ENCODE measurements at places on chromosomes 13 and 19.

GRCh38 chr19:14686411-14686810 is 3.4 kb upstream of the ZNF333 start:
- peak; percentile 44 for DNase-seq

- DNase-seq = no peak
These were observed 67.3 kb downstream of the SLC15A1 start for GRCh38 chr13:98685146-98685545.

DNA sequence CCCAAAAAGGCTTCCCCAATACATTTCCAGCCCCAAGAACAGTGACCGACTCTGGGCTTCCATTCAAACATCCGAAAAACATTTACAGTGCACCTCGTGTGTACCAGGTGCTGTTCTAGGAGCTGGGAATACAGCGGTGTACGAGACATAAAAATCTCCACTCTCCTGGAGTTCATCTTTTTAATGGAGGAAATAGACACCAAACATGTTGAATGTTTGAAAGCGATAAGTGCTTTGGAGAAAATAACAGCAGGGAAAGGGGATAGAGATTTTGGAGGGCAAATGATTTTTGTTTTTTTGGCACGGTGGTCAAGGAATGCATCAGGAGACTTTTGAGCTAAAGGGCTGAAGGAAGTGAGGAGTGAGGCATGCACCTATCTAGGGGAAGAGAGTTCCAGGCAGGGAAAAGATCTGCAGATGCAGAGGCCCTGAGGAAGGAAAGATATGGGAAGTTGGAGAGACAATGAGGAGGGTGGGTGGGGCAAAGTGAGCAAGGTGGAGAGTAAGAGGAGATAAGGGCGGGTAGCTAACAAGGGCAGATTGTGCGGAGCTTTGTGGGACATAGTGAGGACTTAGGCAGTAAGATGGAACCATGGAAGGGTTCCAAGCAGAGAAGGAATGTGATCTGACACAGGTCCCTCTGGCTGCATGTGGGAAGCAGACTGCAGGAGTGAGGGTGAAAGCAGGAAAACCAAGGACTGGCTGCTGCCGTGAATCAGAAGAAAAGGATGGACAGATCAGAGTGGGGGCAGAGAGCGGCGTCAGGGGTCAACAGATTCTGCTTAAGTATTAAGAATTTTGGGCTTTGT is 703 bp upstream of the FBL start:
- no peak for DNase-seq

- DNase-seq = no peak
These were observed 175.8 kb downstream of the TDRD3 start for GRCh38 chr13:60572855-60573254.

DNA sequence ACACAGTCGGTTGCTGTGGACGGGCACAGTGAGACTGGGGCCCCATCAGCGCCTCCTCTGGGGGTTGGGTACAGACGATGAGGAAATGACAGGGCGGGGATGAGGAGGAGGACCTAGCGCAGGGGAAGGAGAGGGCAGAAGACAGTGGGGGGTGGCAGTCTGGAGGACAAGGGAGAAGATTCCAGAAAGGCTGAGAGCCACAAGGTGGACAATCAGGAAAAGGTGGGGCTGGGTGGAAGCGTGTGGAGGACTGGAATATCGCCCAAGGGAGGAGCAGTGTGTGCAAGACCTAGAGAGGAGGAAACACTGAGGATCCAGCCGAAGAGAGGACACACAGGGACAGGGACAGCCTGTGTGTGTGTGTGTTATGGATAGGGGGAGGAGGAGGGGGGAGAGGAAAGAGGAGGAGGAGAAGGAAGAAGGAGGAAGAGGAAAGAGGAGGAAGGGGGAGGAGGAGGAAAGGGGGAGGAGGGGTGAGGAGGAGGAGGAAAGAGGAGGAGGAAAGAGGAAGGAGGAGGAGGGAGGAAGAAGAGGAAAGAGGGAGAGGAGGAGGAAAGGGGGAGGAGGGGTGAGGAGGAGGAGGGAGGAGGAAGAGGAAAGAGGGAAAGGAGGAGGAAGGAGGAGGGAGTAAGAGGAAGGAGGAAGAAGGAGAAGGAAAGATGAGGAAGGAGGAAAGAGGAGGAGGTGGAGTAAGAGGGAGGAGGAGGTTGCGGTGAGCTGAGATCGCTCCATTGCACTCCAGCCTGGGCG is 15.8 kb upstream of the GARIN5A start:
- DNase-seq = no peak

GRCh38 chr13:51781246-51782022 is 22.5 kb downstream of the DHRS12 start:
- no peak for DNase-seq

- DNase-seq = no peak
These were observed 16.9 kb downstream of the GADD45B start for GRCh38 chr19:2492870-2493269.

GRCh38 chr13:101626925-101627555 is 174.6 kb downstream of the ITGBL1 start:
- peak; percentile 9 for DNase-seq

GRCh38 chr13:32590266-32590665 is 4.0 kb downstream of the PDS5B start:
- no peak for DNase-seq

GRCh38 chr13:99797691-99798090 is 173.9 kb downstream of the ZIC5 start:
- no peak for DNase-seq

DNA sequence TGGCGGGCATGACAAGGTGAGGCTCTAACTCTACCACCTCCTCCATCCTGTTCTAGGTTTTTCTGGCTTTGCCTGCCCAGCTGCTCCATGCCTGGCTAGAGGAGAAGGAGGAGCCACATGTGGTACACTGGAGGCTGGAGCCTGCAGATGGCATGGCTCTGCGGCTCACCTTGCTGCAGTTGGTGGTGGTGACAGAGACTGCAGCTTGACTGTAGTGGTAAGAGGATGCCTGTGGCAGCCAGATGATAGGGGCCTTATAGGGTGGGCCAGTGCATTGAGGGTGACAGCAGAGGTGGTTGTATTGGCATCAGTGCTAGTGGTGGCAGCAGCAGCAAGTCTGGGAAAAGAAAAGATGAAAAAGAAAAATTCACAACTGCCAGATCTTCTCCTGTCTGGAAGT is 146.2 kb downstream of the TNFRSF19 start:
- DNase-seq = no peak

GRCh38 chr13:109990296-109990695 is 203.9 kb upstream of the IRS2 start:
- DNase-seq = no peak

DNA sequence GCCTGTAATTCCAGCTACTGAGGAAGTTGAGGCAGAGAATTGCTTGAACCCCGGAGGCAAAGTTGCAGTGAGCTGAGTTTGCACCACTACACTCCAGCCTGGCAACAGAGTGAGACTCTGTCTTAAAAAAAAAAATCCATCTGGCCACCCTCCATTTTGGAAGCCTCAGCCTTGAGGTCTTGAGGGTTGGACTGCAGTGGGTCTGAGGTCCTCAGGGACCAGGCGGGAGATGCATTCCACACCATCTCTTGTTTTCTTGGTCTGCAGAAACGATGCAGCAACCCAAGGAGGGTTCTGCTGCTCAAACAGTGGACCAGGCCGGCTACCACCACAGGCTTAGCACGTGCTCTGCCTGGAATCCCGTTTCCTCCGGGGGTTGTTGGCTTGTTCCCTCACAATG is 299.3 kb downstream of the FGF9 start:
- no peak for DNase-seq

- no peak for DNase-seq
These were observed 7.1 kb downstream of the MATK start for GRCh38 chr19:3778899-3779723.

- peak; percentile 31 for DNase-seq
These were observed 3.6 kb upstream of the REXO1 start for GRCh38 chr19:1851654-1852580.

DNA sequence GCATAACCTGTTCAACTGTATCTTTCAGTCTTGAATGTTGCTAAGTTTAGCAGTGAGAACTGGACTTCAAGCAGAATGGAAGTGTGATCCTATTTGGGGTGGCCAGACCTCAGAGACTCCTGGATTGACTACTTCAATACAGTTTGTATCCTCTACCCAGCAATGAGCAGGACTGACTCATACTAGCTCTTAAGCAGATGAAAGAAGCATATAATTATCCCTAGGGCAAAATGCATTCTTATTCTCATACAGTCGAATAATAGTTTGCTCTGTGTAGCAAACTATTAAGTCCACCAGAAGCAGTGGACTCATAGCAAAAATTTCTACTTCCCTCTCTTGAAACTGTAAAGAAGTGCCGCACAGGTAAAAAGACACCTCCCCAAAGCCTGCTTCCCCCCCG is 46.4 kb upstream of the FAM216B start:
- no peak for DNase-seq

DNA sequence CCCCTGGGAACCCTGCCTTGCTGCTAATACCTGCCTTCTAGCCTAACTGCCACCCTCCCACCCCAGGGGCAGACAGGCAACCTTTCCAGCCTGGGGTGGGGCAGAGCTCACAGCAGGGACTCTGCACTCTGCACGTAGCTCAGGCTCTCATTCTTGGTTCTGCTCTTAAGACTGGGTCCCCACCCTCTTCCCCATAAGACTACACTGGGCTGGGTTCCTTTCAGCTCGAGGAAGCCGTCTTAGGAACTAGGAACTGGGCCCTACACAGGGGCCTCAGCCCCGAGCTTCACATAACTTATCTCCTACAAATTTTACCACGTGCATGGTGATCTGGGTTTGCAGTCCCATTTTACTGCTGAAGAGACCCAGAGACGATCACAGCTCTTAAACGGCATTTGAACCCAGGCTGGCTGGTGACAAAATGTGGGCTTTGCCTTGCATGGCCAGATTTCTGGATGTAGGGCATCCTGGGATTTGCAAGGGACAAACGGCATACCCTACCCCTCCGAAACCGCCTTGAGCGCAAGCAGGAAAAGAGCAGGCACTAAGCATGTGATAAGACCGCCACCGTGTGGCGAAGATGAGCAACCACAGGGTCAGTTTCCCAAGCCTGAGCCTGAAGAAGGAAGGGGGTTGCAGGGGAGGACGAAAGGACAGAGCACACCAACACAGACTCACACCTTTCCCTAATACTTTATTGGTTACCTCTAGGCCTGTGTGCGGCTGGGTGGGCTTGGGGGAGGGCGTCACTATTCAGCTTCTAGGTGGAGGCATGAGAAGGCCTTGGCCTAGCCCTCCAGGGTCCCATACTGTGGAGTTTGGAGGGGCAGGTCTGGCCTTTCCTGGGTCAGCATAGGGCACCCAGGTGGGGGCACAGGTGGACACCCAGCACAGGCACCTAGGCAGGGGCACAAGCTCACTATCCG is 5.1 kb downstream of the JUNB start:
- DNase-seq = peak; percentile 89

DNA sequence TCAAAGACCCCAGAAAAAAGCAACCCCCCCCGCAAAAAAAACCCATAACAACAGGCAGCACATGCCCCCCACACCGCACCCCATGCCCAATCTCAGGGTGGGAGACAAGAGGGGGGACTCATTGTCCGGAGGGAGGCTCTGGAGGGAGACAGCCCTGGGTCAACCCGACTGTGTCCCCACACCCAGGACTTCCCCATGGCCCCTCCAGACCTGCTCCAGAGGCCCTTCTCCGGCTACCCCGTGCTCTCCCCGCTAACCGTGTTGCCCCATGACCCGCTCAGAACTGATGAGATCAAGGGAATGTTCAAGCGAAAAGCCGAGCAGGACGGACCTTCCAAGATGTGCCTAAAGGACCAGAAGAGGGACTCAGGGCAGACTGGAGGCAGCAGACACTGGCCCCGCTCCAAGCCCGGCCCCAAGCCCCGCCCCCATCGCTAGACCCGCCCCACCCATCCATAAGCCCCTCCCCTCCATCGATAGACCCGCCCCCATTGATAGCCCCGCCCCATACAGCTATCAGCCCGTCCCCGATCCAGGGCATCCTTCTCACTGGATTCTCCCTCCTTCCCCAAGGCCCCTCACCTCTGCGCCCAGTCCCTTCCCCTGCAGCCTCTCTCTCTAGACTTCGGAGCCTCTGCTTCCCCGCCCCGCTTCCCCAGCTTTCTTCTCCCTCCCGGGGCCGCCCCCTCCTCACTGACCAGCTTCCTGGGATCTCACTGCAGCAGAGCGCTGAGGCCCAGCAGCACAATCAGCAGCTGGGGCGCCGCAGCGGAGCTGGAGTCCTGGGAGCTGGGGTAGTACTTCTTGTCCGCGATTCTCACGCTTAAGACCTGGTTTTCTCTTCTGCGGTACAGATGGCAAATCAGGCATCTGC is 2.2 kb downstream of the BST2 start:
- DNase-seq = peak; percentile 45

DNA sequence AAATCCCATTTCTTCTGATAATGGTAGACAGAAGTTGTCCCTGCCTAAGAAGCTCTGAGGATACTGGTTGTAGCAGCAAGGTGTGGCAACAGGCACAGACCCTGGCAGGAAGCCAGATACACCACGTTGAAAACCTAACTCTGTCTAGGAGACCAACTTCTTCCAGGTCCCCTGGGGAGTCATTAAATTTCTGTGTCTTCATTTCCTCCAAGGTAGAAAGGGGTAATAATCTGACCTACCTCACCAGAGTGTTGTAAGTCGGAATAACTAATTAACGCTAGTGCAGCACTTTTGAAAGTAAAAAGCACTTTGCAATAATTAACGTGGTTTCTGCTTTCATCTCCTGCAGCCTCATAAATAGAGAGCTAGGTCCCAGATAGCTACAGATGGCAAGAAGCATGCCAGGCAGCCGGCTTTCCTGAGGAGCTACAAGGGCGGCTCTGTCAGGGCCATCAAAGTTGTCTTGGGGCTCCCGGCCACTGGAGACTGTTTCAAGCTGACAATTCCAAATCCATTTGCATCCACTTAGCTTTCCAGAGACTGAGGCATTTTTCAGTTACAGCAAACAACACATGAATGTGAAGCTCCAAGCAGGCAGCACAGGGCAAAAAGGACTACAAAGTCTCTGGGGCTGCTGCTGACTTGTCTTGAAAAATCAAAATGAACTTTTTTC is 176.2 kb downstream of the FOXO1 start:
- no peak for DNase-seq

DNA sequence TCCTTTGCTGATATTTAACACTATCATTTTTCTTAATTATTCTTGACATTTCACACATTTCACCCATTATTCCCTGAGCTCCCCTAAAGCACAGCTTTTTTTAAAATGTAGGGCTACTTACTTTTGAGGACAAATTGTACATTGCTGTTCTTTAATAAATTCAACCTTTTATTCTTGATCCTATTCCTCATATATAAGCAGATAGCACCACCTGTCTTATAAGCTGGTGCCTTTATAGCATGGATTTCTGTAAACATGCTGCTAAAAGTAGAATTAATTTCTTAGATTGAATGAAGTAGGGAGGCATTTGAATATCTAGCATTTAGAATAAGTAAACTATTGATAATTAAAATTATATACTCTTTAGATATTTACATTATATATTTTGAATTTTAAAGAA is 603.4 kb upstream of the PCDH9 start:
- no peak for DNase-seq

All from suppressor macrophage treated with lipopolysaccharide for 1 hour (primary cell).